Stimulated activated CD4-positive, alpha-beta T cell treated with anti-CD3 and anti-CD28 coated beads, Interleukin-1b, Interleukin-23, amount 100 ng/mL, for 1 hour (primary cell): ENCODE measurements at places on chromosomes 6 and 20.

DNA sequence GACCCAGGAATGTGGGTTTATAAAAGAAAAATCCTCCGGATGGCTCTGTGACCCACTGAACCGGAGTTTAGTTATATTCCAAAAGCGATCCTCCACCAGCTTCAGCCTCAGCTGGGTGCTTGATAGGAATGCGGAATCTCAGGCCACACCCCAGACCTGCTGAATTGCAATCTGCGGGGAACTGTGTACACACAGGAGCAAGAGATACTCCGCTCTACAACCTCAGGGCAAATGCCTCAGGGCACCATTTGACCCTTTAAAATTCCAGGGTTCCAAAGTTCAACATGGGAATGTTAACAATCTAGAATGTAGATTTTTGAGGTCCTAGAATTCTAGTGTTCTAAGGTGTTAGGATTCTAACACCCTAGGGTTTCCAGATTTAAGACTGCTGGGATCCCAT lies 10.8 kb downstream of the BPIFA2 start:
- DNase-seq = no peak

GRCh38 chr6:5205035-5205507 lies 55.7 kb downstream of the LYRM4 start:
- DNase-seq = no peak

DNA sequence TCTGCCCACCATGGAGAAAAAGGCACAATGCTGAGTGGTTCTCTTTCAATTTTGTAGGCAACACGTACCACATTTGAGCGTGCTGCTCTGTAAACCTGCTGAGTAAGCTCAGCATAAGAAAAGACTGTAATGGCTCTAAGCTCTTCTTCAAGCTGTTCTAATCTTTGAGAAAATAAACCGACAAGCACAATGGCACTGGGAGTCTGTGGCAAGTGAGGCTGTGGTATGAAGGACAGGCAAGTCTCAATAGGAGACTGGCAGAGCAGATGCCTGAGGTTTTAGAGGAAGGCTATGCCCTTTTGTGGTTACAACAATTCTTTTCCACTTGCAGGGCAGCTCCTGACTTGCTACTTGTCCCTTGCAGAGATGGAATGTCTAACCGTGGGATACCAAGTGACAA lies 136.7 kb upstream of the EXOC2 start:
- no peak for DNase-seq

DNA sequence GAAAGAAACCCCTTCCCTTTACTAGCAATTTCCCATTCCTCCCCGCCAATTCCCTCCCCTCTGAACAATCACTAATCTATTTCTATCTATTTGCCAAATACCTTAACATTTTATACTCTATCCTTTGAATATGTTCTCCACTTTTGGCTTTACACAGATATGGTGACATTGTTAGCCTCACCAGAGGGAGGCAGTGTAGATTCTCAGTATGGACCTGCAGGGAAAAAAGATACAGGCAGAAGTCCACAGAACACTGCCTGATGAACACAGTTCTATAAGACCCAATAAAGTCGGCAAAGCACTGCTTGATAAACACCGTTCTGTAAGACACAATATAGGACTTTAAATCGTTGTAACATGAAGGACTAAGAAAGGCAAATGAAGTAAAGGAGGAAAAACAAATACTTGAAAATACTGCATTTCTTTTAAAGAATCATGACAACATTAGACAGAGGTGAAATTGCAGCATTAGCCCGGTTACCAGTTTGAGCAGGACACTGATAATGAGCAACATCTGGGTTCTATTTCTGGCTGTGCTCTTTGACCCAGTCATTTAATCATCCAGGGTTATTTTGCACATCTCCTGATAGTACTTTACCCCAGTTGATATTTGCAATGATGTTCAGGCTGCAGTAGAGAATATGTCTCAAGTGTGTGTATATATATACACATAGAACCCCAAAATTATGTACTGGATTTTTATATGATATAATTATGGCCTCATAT lies 296.8 kb downstream of the UTRN start:
- DNase-seq = no peak

DNA sequence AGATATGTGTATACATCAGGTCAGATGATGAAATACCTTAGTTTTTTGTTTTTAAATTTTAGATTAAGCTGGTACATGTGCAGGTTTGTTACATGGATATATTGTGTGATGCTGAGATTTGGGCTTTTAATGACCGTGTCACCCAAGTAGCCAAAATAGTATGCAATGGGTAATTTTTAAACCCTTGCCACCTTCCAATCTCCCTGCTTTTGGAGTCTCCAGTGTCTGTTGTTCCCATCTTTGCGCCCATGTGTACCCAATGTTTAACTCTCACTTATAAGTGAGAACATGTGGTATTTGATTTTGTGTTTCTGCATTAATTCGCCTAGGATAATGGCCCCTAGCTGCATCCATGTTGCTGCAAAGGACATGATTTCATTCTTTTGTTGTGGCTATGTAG lies 45.8 kb downstream of the TNFAIP3 start:
- no peak for DNase-seq

DNA sequence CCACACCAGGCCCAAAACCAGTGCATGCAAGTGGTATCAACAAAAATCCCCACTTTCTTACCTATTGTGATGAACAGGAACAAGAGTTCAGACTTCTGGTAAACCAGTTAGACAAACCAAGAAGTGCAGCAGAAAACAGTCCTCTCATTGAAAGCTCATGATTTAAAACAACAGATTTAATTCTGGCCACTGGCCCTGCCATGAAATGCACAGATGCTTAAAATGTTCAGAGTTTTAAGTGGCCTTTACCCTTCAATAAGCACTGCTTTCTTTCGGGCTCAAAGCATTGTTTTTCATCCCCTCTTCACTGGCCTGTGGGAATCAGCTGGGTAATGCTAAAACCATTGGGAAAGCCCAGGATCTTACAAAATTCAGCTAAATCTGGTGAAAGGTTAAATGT lies 102.4 kb upstream of the ISM1 start:
- no peak for DNase-seq
